GM23248 (cell line): ENCODE measurements at places on chromosomes 12 and 14. TPM values are rescaled to one million over a fixed set of nuclear protein-coding genes. Genes with fewer than 3 reads are reported as not detected.

SRGAP1 gene
- total RNA-seq, result 12.4 and 13.0 TPM in 2 replicates

OR6C2 gene
- total RNA-seq, result not detected in 2 replicates

EIF2S3B gene
- total RNA-seq, result 4.9 and 8.9 TPM in 2 replicates

NEUROD4 gene
- total RNA-seq, result not detected in 2 replicates

SLC22A17 gene
- total RNA-seq, result 32.8 and 42.3 TPM in 2 replicates

PRH2 gene
- 2.5 TPM in 1 of 2 replicates, not detected in the other for total RNA-seq

ANO2 gene
- total RNA-seq, result not detected in 2 replicates

MORN3 gene
- total RNA-seq, result 0.13 TPM in 1 of 2 replicates, not detected in the other

MAP1LC3B2 gene
- 0.32 and 0.63 TPM in 2 replicates for total RNA-seq

PFKM gene
- 35.8 and 41.1 TPM in 2 replicates for total RNA-seq

DBX2 gene
- not detected in 2 replicates for total RNA-seq

BCL11B gene
- not detected in 2 replicates for total RNA-seq

PTHLH gene
- total RNA-seq, result 0.51 and 6.4 TPM in 2 replicates

ADAM21 gene
- 0.97 TPM in 1 of 2 replicates, not detected in the other for total RNA-seq

TMEM63C gene
- not detected in 2 replicates for total RNA-seq

NDRG2 gene
- 2.8 TPM in 1 of 2 replicates, not detected in the other for total RNA-seq

ANG gene
- total RNA-seq, result 3.6 and 3.8 TPM in 2 replicates

LARP4 gene
- 17.4 and 27.1 TPM in 2 replicates for total RNA-seq

SLC17A8 gene
- not detected in 2 replicates for total RNA-seq

HOXC10 gene
- total RNA-seq, result not detected in 2 replicates

TMEM30B gene
- 1.3 and 1.7 TPM in 2 replicates for total RNA-seq

TESPA1 gene
- not detected in 2 replicates for total RNA-seq

RHOF gene
- 6.7 and 8.2 TPM in 2 replicates for total RNA-seq

SEC23A gene
- 246 and 295 TPM in 2 replicates for total RNA-seq

BIN2 gene
- not detected in 2 replicates for total RNA-seq

SPIC gene
- not detected in 2 replicates for total RNA-seq

C1QL4 gene
- total RNA-seq, result not detected in 2 replicates

KLRF1 gene
- total RNA-seq, result not detected in 2 replicates

A2M gene
- total RNA-seq, result 34.9 and 60.6 TPM in 2 replicates

B4GALNT1 gene
- total RNA-seq, result 7.8 and 8.6 TPM in 2 replicates

IL26 gene
- not detected in 2 replicates for total RNA-seq

SSTR1 gene
- total RNA-seq, result 17.6 and 18.4 TPM in 2 replicates

RPS6KA5 gene
- under 0.01 and 1.2 TPM in 2 replicates for total RNA-seq

BBOF1 gene
- total RNA-seq, result 3.5 and 18.2 TPM in 2 replicates

GXYLT1 gene
- total RNA-seq, result 14.6 and 16.6 TPM in 2 replicates
